ENCODE measurements at places on chromosomes 13 and 19.

DNA sequence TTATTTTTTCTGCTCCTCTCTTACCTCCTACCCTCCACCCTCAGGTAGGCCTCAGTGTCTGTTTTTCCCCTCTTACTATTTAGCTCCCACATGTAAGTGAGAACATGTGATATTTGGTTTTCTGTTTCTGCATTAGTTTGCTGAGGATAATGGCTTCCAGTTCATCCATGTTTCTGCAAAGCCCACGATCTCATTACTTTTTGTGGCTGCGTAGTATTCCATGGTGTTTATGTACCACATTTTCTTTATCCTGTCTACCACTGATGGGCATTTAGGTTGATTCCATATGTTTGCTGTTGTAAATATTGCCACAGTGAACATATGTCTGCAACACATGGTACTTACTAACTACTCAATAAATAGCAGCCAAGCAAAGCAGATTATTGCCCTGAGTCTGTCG, 56.8 kb downstream of the DNAJC15 start:
- no peak for DNase-seq

GRCh38 chr19:5706876-5707573, 12.9 kb downstream of the LONP1 start:
- DNase-seq, result no peak

GRCh38 chr19:53957448-53958167, 5.1 kb upstream of the CACNG8 start:
- DNase-seq, result no peak

DNA sequence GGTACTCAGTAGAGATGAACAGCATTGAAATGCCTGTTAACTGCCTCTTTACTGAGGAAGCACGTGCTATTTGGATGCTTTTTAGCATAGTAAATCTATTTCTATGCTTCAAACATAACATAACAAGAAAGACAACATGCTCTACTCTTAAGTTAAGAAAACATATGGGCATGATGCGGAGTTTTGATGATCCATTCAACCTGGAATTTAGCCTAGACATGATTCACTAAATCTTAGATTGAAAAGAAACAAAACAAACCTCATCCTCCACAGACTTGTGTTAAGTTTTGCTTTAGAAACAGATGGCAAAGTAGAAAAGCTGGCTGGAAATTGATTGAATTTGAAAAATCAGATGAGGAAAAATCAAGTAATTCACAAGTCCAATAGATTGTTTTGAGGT, 593.8 kb downstream of the OLFM4 start:
- DNase-seq, result no peak

- no peak for DNase-seq
These were observed 8.0 kb downstream of the ATP4A start for GRCh38 chr19:35555301-35556005.

- peak; percentile 59 for DNase-seq
These were observed 4.4 kb upstream of the TMEM272 start for GRCh38 chr13:51849145-51850101.

DNA sequence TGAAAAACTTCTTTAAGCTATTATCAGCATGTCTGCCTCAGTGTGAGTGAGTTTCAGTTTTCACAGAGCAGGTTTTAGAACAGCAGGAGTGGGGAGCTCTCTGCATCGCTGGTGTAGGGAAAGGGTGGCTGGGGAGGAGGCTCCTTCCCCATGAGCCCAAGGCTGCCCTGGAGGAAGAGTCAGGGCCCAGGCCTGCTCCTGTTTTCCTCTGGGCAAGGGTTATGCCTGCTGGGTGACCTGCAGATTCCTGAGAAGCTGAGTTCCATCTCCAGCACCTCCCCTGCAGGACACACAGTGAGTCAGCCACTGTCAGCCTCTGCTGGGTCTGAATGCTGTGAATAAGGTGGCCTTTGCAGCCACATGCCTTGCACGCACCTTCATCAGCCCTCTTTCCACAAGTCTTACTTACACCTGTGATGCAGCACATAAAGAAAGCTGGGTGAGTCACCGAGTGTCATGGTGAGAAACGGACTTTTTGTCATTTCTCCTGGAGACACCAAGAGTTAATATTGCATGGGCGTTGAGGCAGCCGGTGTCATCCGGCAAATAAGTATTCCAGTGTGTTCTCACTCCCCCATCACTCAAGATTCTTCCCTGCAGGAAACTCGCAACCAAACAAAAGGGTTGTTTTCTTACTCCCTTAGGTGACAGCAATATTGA, 186.4 kb upstream of the KL start:
- no peak for DNase-seq

- DNase-seq, result peak; percentile 18
These were observed 748 bp downstream of the LMNB2 start for GRCh38 chr19:2455851-2456570.

DNA sequence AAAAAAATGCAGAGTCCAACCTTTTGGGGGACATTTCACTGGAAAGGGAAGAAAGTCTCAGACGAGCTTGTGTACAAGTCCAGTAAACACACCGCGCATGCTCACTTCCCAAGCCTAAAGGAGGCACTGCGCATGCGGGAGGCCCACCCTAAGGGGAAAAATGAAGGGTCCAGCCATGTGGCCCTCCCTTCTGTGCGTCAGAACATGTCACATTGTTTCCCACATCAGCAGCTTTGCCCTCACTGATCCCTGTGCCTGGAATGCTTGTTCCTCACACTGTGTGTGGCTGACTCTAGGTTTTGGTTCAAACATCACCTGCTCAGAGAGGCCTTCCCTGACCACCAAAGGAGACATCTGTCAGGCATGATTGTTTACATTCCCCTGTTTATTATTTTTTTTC, 4.4 kb downstream of the ELSPBP1 start:
- no peak for DNase-seq

DNA sequence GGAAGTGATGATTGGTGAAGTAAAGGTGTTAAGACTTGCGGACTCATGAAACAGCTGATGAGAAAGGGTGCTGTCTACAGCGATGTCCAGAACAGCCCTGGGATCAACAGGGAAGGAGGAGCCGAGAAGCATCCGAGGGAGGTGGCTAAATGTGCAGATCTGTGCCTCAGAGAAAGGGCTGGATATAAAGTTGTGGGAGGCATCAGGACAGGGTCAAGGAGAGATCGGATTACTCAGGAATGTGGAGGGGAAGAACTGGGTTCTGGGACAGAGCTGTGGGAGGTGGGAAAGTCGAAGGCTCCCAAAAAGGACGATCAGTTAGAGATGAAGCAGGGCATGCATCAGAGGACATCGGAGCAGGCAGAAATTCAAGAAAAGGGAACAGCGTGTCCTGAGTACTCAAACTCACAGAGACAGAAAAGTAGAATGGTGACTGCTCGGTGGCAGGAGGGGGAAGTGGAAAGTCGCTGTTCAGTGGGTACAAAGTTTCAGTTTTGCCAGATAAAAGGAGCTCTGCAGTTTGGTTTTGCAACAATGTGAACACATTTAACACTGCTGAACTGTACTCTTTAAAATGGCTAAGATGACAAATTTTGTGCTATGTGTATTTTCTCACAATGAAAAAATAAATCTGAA, 1.9 kb downstream of the SIGLEC14 start:
- DNase-seq, result no peak

GRCh38 chr13:112619730-112620631, 32.0 kb upstream of the TUBGCP3 start:
- no peak for DNase-seq

DNA sequence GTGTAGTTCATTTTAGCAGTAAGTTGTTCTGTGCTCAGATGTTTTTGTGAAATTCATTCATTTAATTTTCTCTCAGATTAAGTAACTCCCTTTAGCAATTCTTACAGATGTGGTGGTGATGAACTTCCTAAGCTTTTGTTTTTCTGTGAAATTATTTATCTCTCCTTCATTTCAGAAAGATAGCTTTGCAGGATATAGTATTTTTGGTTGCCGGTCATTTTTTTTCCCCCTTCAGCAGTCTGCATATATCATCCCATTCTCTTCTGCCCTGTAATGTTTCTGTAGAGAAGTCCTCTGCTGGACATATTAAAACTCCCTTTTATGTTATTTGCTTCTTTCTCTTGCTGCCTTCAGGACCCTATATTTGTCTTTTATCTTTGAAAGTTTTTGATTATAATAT, 470.2 kb downstream of the PCDH9 start:
- no peak for DNase-seq

DNA sequence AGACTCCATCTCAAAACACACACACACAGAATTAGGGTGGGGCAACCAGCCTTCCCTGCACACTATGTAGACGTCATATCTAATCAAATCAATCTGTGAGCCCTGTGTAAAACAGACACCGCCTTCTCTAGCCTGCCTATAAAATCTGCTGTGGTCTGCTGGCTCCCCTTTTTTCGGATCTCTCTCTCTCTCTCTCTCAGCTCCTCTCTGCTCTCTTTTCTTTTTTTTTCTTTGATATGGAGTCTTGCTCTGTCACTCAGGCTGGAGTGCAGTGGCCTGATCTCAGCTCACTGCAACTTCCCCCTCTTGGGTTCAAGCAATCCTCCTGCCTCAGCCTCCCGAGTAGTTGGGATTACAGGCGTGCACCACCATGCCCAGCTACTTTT, 11.8 kb upstream of the CD70 start:
- no peak for DNase-seq

- no peak for DNase-seq
These were observed 4.3 kb downstream of the CD37 start for GRCh38 chr19:49339301-49340068.

GRCh38 chr19:34041925-34042521, 130.3 kb upstream of the LSM14A start:
- peak; percentile 76 for DNase-seq

DNA sequence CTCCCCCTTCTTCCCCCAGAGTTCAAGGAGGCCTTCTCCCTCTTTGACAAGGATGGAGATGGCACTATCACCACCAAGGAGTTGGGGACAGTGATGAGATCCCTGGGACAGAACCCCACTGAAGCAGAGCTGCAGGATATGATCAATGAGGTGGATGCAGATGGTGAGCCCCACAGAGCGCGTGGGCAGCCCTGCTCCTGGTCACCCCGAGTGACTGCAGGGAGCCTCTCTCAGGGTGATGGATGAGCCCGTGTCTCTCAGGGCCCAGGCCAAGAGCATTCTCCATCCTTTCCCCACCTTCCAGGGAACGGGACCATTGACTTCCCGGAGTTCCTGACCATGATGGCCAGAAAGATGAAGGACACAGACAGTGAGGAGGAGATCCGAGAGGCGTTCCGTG, 7.0 kb downstream of the CALM3 start:
- no peak for DNase-seq

- peak; percentile 89 for DNase-seq
These were observed 1.2 kb downstream of the BLVRB start for GRCh38 chr19:40464059-40465024.

DNA sequence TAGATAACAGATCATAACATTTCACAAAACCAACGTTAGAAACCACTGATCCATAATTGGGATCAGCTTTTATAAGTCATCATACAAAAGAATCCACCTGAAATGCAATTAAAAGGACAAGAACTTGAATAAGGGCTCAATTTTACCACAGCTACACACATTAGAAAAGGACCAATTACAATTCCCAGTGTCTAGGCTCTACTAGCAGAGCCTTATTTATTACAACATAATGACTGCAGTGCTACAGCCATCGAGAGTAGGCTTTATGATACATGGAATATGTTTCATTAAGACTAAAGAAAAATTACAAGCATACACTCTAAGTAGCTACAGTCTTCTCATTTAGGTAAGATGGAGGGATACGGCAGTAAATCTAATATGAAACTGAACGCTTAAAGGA, 2.9 kb downstream of the RBM26 start:
- no peak for DNase-seq

- DNase-seq, result no peak
These were observed 97.2 kb downstream of the EPSTI1 start for GRCh38 chr13:42894765-42895243.

DNA sequence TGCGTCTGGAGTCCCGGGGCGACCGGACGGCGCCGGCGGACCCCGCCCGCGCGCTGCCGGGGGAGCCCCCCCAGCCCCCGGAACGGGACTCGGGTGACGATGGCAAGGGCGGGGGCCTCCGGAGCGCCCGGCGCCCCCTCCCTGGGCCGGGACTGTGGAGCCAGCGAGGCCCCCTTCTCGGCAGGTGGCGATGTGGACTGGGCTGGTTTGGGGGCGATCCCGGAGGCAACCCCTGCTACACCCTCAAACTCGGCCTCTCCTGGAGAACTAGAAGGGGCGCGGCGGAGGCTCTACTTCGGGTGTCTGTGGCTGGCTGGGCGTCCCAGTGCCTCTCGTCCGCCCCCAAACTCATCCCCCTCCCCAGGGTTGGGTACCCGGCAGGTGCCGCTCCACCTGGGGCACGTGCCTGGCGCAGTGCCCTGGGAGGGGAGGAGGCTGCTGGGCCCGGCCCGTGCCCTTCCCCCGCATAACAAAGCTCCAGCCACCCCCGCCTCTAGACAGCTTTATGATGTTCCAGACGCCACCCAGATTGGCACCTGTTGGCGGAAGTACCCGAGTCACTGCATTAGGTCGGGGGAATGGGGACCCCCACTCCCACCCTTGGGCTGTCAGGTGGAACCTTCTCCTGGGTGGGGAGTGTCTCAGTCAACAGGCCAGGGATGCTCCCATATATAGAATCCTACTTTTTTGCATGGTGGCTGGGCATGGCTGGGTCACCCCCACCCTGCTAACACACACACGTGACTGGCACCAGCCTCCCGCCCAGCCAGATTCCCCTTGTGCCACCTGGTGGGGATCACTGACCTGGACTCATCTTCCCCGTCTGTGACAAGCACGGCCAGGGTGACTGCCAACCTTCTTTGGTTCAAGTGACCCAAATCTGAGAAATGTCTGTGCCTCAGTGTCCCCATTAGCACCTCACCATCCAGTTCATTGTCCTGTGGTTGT, 722 bp downstream of the PKN1 start:
- no peak for DNase-seq

GRCh38 chr19:50717026-50717723, 2.4 kb downstream of the SHANK1 start:
- no peak for DNase-seq
